Activated CD8-positive, alpha-beta T cell treated with anti-CD3 and anti-CD28 coated beads for 36 hours (primary cell): ENCODE measurements at places on chromosomes 5 and 9.

- no peak overlapping the region for H3K4me3 ChIP-seq
- H3K27me3 ChIP-seq = no peaks in the 10 kb centered on the region
- H3K4me1 ChIP-seq = no peaks in the 10 kb centered on the region
- DNase-seq = no peak
- no peak overlapping the region for H3K27ac ChIP-seq
Measured at GRCh38 chr5:30804739-30805505, 388.6 kb upstream of the CDH6 start.

- no peak overlapping the region for H3K27ac ChIP-seq
- H3K4me1 ChIP-seq = no peaks in the 10 kb centered on the region
- DNase-seq = no peak
- no peak overlapping the region for H3K4me3 ChIP-seq
Measured at GRCh38 chr5:131647048-131647769, 12.2 kb upstream of the RAPGEF6 start.

- H3K27ac ChIP-seq = no peak overlapping the region
- no peaks in the 10 kb centered on the region for H3K36me3 ChIP-seq
- H3K4me1 ChIP-seq = no peaks in the 10 kb centered on the region
Measured at GRCh38 chr5:160899735-160900134, 47.7 kb upstream of the ATP10B start.

- H3K4me3 ChIP-seq = no peak overlapping the region
- no peak overlapping the region for H3K27ac ChIP-seq
- no peak for DNase-seq
- no peaks in the 10 kb centered on the region for H3K27me3 ChIP-seq
Measured at GRCh38 chr5:116371935-116372334, 202.7 kb downstream of the SEMA6A start.
